Activated CD4-positive, CD25-positive, alpha-beta regulatory T cell (primary cell): ENCODE measurements at places on chromosomes 11 and 22.

DNA sequence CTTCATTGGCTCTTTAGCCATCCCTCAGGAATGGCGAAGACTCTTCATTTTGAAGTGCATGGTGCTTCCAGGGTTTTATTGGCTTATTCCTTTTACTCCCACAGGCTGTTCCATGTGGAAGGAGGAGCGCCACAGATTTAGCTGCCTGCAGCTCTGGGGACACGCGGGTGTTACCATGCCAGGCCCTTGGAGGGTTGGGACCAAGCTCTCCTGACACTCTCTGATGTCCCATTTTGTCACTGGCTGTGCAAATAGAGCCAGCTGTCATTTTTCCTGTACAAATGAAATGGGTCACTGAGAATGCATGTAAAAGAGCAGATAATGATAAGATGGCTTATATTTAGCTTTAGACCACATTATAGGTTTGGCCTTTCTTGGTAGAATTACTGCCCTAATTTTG lies 9.2 kb downstream of the THYN1 start:
- no peak for DNase-seq

- DNase-seq: no peak
Measured at GRCh38 chr11:17211286-17211685, 3.5 kb upstream of the PIK3C2A start.

DNA sequence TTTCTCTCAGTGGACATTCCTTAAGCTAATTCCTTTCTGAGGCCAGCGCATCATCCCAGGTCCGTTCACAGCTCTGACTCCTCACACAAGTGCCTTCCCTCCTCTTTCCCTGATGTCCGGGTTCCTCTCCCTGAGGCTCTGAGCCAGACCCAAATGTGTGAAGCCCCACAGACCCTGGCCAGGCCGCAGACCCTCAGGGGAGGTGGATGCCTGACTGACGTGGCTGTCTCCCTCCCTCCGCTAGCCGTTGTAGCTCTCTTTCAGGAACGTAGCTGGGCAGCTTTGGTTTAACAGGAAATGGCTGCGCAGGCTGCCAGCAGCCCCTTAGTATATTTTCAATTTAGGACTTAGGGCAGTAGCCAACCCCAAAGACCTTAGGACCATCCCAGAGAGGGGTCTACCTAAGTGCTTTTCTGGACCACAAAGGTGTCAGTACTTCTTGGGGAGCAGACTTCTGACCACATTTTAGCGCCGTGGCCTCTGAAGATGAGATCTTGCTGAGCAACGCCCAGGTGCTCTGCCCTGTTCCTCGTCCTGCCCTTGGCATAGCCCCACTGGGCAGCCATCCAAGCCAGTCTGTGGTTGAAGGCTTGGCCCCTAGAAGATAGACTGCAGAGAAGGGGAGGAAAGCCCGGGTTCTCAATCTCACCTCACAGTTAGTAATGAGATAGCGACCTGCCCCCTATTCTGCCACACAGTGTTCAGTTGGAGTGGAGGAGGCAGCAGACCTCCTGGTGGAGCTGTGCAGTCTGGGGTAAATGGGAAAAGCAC lies 27.0 kb downstream of the MYBPC3 start:
- no peak for DNase-seq

GRCh38 chr11:118703563-118704106 lies 24.2 kb upstream of the TREH start:
- DNase-seq: no peak

- no peak for DNase-seq
Measured at GRCh38 chr11:1155274-1155693, 2.5 kb upstream of the MUC5AC start.
